ENCODE measurements at places on chromosomes 1 and 21. TPM values are rescaled to one million over a fixed set of nuclear protein-coding genes. Genes with fewer than 3 reads are reported as not detected.

INAVA gene
- 2.6 TPM for total RNA-seq

GRCh38 chr1:229625071-229625914 lies 629 bp downstream of the TAF5L start:
- peak; percentile 58 for DNase-seq

DNA sequence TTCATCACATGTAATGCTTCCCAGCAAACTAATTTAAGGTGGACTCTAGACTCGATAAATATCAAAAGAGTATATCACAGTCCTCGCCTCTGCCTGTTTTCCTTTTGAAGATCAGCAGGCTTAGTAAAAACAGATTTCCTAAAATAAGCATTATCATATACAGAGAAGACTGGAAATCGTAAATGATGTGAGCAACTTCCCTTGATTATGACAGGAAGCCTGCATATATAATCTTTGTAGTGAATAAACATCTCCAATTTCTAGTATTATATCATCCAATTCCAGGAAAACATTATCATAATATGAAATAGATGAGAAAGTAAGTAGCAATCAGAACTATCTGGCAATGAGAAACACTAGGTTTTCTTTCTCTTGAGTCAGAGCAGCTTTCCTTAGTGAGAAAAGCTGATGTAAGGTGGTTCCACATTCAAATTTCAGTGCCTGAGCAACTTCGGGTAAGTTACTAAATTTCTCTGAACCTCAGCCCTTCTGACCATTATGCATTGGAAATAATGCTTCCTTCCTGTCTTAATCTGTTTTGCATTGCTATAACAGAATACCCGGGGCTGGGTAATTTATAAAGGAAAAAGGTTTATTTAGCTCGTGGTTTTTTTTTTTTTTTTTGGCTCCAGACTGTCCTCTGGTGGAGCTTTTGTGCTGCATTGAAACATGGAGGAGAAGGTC lies 12.6 kb upstream of the POU2F1 start:
- no peak for DNase-seq

CNKSR1 gene
- 1.4 TPM for total RNA-seq

BARHL2 gene
- not detected for total RNA-seq

PRPF38B gene
- total RNA-seq: 81.5 TPM

GRCh38 chr1:198880397-198880796 lies 241.6 kb downstream of the PTPRC start:
- DNase-seq: no peak

CLCA1 gene
- not detected for total RNA-seq

DNA sequence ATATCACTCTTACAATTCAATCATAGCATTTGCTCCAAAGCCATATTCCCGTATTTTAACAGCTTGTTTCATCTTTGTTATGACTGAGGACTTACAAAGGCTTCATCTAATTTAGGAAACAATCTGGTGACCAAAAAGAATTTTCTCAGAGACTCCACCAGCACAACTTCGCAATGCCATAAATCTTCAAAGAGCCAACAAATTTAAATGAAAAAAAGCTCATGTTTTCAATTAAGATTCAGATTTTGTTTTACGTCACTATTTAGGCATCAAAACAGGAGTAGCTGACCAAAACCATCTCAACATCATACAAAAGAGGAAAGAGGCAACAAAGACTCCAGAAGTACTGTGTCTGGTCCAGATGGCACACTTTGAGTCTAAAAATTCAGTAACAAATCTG lies 373.3 kb downstream of the TTLL7 start:
- DNase-seq: no peak

DNA sequence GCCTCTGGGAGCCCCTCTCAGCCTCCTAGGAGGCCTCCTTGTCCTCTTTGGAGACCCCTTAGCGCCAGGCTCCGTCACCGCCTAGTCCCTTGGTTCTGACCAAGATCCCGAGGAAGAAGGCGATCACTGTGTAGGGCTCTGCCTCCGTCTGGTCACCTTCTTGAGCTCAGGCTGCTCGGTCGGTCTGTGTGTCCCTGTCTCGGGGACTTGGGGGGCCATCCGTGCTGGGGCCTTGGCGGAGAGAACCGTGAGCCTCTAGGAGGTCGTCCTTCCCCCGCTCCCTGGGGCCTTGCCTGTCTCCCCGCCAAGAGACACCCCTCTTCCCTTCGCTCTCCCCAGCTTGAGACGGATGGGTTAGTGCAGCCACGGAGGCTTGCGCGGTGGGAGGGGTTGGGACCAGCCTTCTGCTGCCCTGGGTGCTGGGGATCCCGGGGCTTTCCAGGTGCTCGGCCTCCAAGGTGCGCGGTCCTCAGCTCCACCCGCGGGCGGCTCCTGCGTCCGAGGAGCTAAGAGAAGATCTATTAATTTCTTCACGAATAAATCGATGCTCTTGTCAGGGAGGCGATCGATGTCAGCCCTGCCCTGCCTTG lies 701 bp upstream of the INSRR start:
- peak; percentile 48 for DNase-seq

- DNase-seq: peak; percentile 79
Measured at GRCh38 chr1:156154317-156154749, 948 bp downstream of the SEMA4A start.

- no peak for DNase-seq
Measured at GRCh38 chr1:76274302-76274701, 199.8 kb downstream of the ST6GALNAC3 start.

DNA sequence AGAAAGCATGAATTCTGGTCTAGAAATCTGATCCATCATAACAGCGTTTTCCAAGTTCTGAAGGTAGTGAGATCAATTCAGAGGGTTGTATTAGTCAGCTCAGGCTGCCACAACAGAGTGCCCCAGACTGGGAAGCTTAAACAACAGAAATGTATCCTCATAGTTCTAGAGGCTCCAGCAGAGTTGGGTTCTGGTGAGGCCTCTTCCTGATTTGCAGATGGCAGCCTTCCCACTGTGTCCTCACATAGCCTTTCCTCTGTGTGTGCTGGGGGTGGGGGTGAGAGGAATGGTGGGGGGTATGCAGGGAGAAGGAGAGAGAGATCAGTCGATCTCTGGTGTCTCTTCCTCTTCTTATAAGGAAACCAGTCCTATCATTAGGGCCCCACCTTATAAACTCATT lies 15.1 kb downstream of the ZBTB8B start:
- no peak for DNase-seq

DNA sequence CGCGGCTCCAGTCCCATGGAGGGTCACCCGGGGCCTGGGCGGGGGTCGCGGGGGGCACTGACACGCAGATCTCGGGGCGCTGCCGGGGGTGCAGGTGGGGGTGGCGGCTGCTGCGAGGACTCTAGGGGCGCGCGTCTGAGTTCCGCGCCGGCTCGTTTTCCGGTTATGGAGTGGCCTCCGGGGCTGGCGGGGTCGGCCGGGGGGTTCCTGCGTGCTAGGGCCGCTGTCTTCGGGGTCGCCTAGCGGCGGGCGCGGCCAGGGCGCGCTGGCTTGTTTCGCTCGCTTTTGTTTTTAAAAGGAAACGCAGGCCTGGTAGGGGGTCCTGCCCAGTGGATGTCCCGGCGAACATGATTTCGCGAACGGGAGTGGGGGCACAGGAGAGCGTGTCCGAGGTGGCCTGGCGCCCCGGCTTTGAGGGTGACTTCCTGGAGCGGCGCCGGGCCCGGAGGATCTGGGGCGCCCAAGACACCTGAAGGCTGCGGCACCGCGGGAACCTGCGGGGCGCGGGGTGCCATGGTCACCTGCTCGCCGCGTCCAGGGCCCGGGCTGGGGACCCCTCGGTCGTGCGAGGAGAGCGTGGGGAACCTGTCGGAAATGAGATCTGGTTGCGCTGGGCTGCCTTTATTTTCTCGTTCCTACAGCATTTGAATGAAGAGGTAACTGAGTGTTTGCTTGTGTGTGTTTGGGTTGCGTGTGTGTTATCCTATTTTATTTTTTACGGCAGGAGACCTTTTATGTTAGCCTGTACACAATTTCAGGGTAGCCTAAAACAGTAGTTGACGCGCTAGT lies 618 bp downstream of the ETS2 start:
- peak; percentile 57 for DNase-seq

- DNase-seq: no peak
Measured at GRCh38 chr1:89396902-89397301, 33.0 kb downstream of the GBP6 start.

GRCh38 chr1:108569097-108569728 lies 9.3 kb downstream of the EEIG2 start:
- DNase-seq: no peak

DNA sequence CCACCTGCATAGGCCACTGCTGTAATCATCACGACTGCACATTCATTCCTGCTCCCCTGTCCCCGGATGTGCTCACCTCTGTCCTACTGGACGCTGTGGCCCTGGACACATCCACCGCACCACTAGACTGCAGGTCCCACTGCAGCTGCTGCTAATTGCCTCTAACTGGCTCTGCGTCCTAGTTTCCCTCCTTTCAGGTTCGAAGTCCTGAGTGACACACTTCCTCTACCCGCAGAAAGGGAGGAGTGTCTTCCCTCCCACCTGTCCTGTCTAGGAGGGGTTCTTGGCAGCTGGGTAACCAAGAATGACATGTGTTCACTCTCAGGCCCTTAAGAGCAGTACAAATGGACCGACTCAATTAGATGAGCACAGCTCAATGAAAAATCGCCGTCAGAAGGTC lies 40.5 kb upstream of the ITPKB start:
- no peak for DNase-seq

DNA sequence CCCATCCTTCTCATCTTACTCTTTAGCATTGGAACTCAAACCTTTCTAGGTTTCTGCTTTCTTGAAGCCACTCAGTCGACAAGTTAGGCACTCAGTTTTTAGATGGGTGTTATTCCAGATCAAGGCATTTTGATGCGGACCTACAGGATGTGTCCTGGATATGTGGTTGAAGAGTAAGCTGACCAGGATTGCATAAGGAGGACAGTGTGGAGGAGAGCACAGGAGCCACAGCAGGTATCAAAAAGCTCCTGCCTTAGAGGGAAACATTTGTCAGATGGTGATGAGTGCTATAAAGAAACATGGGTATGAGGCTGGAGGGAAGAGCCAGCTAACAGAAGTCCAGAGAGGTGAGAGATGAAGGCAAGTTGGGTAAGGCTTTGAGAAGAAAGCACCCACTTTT lies 33.9 kb upstream of the OPRD1 start:
- DNase-seq: no peak

GRCh38 chr1:219317762-219318353 lies 144.2 kb downstream of the LYPLAL1 start:
- DNase-seq: no peak

DNA sequence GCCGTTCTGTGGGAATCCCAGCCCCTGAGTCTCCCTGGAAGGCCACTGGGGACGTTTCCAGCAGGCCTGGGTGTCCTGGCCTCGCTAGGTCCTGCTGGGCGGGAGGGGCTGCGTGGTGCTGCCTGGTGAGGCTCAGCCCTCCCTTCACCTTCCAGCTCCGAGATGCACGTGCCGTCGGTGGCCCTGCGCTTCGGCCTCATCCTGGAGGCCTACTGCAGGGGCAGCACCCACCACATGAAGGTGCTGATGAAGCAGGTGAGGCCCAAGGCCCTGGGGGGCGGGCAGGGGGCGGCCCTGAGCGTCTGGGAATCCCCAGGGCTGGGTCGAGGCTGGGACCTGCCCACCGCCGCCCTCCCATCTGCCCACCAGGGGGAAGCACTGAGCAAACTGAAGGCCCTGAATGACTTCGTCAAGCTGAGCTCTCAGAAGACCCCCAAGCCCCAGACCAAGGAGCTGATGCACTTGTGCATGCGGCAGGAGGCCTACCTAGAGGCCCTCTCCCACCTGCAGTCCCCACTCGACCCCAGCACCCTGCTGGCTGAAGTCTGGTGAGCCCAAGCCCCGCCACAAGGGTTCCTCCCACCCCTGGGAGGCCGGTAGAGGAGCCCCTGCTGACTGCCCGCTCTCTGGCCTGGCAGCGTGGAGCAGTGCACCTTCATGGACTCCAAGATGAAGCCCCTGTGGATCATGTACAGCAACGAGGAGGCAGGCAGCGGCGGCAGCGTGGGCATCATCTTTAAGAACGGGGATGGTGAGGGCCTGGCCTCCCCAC lies 70.3 kb downstream of the PIK3CD start:
- DNase-seq: peak; percentile 75

DNA sequence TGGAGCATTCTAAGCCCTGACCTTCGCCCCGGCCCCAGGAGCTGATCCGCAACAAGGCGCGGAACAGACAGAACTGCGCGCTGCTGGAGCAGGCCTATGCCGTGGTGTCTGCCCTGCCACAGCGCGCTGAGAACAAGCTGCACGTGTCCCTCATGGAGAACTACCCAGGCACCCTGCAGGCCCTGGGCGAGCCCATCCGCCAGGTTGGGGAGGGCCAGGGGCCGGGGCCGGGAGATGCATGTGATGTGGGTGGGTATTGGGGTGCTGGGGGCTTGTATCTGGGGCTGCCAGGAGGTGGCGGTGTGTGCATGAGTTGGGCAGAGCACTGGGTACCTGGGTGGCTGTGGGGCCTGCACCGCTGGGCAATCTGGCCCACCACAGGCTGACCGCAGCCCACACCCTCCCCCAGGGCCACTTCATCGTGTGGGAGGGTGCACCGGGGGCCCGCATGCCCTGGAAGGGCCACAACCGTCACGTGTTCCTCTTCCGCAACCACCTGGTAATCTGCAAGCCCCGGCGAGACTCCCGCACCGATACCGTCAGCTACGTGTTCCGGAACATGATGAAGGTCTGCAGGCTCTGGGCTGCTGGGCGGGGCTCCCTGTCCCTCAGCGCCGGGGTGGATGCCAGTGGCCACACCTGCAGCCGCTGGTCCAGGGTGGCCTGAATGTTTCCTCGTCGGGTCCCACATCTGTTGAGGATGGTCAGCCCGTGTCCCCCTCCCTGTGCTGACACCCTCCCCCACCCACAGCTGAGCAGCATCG lies 65.8 kb downstream of the TRIM11 start:
- no peak for DNase-seq

IGFN1 gene
- total RNA-seq: not detected

DNA sequence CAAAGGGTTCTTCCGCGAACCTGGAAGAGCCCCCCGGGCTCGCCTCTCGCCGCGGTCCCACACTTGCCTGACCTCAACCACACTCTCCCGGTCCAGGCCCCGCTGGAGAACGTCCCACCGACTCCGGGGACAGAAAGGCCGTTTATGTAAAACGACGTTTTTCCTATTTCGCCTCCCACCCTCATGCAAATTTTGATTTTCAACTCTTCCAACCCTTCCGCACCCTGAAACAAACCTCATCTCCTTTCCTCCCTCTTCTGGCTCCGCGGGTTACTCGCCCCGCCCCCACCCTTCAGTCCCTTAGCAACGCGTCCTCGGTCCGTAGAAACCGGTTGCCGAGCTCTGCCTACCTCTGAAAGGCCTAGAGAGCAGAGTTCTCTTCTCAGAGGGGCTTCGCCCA lies at the start of gene C1orf141:
Gene C1orf141 (minus strand): TSS at position 276 of the 400 bp plus-strand sequence. CDS start 7,730 bp downstream, outside the sequence.
- DNase-seq: no peak

RUNX3 gene
- 246 TPM for total RNA-seq

CCNL2 gene
- total RNA-seq: 120 TPM

- peak; percentile 79 for DNase-seq
Measured at GRCh38 chr1:50969611-50970508, at the start of gene CDKN2C. Gene CDKN2C (plus strand): TSS chr1:50970245. CDS start chr1:50970369, 124 bp downstream.

DNA sequence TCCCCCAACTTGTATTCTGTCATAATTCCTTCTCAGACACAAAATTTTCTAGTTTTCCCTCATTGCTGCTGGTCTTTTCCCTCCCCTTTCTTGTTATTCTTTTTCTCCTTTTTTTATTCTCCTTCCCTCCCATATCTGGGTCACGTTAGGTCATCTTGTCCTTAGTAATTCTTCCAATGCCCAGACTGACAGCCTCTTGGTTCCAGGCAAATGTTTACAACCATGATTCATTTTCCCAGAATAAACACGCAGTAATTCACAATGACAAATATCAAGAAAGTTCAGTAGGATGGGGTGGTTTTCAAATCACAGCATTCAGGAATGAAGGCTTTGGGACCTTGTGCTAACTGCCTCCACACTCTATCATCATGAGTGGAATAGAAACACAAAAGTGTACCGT lies 25.2 kb downstream of the NHLH2 start:
- DNase-seq: no peak

OLFML3 gene
- 0.26 TPM for total RNA-seq

S100A5 gene
- 1.6 TPM for total RNA-seq
